Daoy (cell line): ENCODE measurements at places on chromosomes 2 and 18.

DNA sequence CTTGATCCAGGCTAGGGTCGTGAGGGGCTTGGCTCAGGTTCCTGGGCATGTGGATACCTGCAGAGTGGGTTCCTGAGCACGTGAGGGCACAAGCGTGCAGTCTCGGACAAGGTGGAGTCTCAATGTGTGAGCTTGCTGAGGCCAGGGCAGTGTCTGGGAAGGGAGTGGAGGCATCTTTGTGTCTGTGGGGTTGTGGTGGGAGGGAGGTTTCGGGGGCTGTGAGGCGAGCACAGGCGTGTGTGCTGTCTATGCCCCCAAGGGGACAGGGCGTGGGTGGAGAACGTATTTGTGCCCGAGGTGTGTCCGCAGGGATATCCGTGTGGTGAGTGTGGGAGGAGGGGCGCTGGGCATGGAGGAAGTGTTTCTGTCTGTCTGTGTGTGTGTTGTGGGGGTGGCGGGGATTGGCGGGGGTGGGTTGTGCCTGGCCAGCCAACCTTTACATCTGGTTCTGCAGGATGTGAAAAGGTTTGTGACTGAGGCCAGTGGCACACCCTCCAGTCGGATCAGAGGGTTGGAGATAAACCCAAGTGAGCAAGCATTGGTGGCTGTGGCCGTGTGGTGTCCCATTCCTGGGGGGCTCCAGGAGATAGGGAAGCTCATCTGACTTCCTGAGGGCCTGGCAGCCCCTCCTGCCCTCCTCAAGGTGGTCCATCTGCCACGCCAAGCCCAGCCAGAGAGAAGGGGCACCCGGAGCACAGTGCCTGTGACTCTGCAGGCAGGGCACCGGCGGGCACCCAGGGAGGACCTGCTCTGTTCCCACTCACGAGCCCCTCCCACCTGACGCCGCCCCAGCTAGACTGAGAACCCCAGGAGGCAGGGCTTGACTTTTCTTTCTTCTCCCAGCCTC, 57.1 kb downstream of the ZFP36L2 start:
- DNase-seq, result peak; percentile 54

- no peak for DNase-seq
Measured at GRCh38 chr2:112583497-112584133, 794 bp upstream of the CHCHD5 start.

DNA sequence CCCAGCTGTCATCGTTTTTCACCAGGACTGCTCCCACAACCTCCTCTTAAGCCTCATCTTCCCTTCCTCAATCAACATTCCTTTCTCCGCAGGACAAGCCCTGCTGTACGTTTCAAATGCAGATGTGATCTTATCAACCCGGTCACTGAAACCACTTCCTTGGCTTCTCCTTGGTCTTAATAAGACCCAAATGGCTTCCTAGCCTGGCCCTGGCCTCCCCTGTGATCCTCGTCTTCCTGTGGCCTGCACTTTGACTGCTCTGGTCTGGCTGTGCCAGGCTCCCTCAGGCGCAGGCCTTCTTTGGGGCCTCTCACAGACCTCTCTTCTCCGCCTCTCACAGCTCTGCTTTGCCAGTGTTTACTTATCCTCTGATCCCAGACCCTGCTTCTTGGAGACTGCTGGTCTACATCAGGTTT, 4.7 kb upstream of the ADNP2 start:
- no peak for DNase-seq

GRCh38 chr18:3499501-3499900, 49.5 kb downstream of the TGIF1 start:
- DNase-seq, result peak; percentile 48

DNA sequence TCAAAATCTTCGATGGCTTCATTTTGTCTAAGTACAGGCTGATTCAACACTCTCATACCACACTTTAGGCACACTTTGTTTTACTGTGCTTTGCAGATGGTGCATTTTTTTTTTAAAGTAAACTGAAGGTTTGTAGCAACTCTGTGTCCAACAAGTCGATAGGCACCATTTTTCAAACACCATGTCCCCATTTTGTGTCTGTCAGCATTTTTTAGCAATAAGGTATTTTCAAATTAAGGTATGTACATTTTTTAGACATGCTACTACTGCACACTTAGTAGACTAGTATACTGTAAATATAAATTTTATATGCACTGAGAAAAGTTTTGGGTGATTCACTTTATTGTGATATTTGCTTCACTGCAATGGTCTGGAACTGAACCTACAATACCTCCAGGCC, 44.4 kb downstream of the ORC4 start:
- DNase-seq, result no peak

- no peak for DNase-seq
Measured at GRCh38 chr2:205571360-205571959, 110.8 kb upstream of the NRP2 start.

- DNase-seq, result no peak
Measured at GRCh38 chr2:22079583-22079982, 955.8 kb downstream of the TDRD15 start.

DNA sequence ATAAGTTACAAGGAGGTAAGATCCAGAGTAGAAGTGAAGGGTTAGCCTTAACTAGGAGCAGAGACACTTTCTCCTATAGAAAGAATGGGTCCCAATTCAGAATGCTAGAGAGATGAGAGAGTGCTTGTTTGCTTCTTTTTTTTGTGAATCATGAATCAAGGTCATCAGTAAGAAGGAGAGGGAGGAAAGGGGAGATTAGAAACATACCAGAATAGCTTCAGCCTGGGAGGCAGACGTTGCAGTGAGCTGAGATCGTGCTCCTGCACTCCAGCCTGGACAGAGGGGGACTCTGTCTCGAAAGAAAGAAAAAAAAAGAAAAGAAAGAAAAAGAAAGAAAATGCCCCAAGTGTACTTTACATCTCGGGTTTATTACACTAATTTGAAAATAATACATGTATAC, 55.8 kb upstream of the SLC35F5 start:
- no peak for DNase-seq

DNA sequence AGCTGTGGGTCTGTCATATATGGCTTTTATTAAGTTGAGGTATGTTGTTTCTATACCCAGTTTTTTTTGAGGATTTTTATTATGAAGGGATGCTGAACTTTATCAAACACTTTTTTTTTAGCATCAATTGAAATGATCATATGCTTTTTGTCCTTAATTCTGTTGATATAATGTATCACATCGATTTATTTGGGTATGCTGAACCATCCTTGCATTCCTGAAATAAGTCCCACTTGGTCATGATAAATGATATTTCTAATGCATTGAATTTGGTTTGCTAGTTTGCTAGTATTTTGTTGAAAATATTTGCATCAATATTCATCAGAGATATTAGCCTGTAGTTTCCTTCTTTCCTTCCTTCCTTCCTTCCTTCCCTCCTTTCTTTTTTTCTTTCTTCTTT, 22.5 kb upstream of the CWC22 start:
- DNase-seq, result no peak

DNA sequence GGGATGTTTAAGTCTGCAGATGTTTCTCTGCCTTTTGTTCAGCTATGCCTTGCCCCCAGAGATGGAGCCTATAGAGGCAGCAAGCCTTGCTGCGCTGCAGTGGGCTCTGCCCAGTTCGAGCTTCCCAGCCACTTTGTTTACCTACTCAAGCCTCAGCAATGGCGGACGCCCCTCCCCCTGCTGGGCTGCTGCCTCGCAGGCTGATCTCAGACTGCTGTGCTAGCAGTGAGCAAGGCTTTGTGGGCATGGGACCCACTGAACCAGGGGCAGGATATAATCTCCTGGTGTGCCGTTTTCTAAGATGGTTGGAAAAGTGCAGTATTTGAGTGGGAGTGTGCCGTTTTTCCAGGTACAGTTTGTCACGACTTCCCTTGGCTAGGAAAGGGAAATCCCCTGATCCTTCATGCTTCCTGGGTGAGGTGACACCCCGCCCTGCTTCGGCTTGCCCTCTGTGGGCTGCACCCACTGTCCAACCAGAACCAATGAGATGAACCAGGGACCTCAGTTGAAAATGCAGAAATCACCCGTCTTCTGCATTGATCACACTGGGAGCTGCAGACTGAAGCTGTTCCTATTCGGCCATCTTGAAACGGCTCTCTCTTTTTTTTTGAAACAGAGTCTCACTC, 27.6 kb upstream of the ADAM23 start:
- DNase-seq, result peak; percentile 11

DNA sequence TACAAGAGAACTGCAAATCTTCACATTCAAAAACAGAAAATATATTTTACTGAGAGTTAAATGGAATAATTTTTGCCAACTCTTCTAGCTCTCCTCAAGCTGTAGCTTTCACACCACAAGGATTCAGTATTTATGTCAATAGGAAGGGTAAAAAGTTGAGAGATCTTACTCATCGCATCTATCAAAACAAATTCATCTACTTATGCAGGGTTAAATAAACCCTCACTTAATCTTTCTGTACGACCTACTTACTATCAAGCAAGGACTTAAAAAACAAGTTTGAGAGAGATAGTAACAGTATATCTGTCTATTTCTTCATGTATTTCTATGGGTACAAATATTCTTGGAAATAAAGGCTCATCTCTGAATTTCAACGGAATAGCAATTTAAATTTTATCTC, 35.5 kb downstream of the SIGLEC15 start:
- no peak for DNase-seq

GRCh38 chr2:199851883-199852282, 891 bp upstream of the FTCDNL1 start:
- no peak for DNase-seq

GRCh38 chr2:160783474-160783873, 289.9 kb upstream of the RBMS1 start:
- DNase-seq, result no peak

DNA sequence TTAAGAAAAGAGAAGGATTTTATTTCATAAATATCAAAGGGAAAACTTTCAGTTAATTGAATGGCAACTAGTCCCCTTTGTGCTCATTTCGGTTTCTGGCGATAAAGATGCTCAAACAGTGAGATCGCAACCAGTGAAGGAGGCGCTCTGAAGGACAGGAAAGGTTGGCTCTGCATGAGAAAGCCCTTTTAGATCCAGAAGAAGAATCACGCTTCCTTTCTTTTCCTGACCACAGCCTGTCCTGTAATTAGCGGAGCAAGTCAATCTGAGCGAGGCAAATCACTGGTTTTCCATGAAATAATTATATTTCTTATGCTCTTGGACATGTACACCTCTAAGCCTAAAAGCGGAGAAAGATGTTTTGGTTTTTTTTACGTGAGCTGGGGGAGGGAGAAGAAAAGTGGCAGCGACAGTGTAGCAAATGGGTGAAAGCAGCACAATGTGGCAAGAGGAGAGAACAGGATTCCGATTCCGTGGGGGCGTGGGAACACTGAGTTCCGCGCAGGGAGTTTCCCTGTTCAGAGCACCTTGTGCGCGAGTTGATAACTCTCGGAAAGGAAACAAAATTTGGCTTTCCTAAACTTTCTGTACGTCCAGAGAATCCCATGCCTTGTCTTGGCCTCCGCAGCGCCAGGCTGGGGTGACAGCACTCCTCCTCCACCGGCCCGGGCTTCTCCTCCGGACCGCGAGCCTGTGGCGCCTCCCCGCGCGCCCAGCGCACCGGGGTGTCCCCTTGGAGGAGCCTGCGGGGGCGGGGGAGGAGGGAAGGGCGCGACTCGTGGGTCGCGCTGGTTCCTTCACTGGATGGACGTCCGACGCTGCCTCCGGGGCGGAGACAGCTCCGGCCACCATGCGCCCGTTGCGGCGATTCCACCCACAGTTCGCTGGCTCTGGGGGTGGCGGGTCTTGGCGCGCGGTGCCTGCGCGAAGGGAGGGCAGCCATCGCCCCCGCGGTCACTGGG, 620 bp upstream of the SLC9A2 start:
- DNase-seq, result peak; percentile 27

DNA sequence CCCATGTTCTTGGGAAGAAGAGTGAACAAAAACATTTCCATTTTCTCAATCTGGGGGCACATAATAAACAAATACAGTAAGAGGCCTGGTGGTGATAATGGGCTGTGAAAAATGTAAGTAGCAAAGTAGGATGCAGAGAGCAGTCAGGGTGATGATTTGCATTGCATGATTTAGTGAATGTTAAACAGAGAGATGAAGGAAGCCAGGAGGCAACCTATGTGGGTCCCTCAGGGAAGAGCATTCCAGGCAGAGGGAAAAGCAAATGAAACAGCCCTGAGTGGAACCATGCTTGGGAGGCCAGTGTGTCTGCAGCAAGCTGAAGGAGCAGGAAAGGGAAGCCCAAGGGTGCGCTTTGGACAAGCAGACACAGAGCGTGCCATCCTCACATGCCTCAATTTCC, 5.4 kb downstream of the VIT start:
- no peak for DNase-seq

GRCh38 chr18:13005289-13005688, 14.1 kb downstream of the CEP192 start:
- DNase-seq, result no peak

DNA sequence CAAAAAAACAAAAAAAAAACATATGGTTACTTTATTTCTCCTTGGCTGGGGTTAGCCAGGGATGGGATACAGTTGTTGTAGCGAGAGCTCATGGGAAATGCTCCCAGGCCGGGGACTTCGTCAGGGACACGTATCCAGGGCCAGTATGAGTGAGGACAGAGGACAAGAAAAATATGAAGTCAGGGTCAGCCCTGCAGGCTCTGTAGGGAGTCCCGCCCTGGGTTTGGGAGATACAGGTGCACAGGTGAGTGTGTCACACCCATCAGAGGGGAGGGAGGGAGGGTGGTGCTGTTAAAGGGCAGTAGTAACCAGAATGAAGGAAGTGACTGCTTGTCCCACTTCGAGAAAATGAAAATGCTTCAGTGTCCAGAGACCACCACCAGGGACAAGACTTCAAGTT, 55.6 kb upstream of the RBM44 start:
- no peak for DNase-seq

GRCh38 chr2:179677746-179678505, 183.5 kb downstream of the ZNF385B start:
- no peak for DNase-seq

DNA sequence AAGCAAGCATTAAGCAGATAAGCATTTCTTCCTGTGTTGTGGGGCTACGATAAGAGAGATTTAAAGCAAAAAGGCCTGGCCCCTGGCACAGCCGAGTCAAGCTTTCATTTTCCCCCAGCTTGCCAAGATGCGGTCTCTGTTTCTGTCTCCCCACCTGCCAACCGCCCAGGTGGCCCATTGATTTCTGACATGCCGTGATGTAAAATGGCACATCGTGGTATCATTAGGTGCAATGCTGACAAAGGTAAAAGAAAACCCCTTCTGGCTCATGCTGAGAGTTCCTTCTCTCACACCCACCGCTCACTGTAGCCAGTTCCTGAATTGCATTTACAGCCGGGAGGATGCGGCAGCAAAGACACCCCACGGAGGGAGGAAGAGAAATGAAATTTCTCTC, 62.8 kb downstream of the BOD1L2 start:
- DNase-seq, result peak; percentile 3

GRCh38 chr2:122514451-122514996, 759.1 kb downstream of the TSN start:
- DNase-seq, result peak; percentile 12

DNA sequence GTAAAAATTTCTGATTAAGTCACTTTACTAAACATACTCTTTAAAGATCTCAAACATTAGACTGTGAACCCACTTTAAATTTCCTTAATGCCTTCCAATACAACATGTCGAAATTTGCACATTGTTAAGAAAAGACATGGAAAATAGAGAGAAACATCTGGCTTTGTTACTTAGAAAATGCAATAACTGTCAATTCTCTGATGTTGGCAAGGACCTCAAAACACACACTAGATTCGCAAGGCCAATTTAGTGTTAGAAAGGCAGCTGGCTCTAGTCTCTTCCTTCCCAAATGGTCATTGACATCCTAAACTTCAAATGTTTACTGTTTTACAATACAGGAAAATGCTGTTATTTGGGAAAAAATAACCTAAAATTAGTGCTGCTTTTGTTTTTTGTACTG, 110.6 kb downstream of the UPP2 start:
- no peak for DNase-seq
